GM23248 (cell line): ENCODE measurements at places on chromosomes 2 and 18.

DNA sequence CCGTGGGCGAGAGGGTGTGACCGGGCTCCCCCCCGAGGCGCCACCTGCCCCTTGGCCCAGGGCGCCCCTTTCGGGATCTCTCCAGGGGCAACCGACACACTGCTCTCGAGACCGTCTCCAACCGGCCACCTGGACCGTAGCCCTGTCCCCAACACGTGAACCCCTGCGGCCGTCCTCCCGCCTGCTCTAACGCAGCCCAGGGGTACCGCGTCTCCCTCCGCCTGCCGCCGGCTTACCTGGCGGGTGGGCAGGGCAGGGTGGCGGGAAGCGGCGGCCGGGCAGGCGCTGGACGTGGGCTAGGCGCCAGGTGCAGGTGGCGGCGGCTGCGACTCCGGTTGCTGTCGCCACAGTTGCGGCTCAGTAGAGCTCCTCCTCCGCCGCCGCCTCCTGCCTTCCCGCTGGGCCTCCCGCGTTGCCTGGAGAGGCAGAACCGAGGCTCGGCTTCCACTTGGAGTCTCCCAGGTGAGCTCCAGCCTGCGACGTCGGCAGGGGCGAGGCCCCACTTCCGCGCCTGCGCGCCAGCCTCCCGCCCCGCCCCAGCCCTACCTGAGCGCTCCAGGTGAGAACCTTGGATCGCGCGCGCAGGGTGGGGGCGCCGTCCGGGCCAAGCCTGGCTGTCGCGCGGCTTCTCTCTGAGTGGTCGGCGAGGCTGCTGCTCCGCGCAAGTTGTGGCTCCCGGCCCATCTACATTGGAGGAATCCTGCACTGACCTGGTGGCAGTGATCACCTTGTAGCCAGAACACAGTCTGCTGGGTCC is at the start of gene GALNT3:
Gene GALNT3 (minus strand): TSS at position 469 of the 757 bp plus-strand sequence. CDS start 23,547 bp downstream, outside the sequence.
- peak; percentile 40 for DNase-seq

- DNase-seq: peak; percentile 90
Measured at GRCh38 chr18:44594799-44595467, 85.8 kb upstream of the SETBP1 start.

GRCh38 chr2:7288484-7288883 is 371.3 kb downstream of the RNF144A start:
- no peak for DNase-seq

DNA sequence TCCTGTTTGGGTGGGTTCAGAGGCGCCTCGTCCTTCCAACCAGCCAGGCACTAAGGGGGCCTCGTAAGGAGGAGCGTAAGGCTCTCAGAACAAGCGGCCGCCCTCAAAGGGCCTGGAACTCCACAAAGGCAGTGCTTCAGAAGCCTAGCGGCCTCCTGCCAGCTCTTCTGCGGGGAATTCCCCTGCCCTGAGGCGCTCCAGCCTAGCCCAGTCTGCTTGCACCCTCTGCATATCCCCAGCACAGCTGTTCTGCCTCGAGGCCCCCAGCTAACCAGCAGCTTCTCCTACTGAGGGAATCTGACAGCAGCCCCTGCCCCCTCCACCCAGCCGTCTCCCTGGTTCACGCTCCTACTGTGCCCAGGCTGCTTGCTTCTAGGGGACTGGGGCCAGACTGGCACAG is 265.9 kb downstream of the TFCP2L1 start:
- no peak for DNase-seq

- DNase-seq: no peak
Measured at GRCh38 chr2:44731505-44731904, 210.0 kb upstream of the SIX3 start.

GRCh38 chr2:187825108-187825507 is 270.9 kb upstream of the TFPI start:
- no peak for DNase-seq

GRCh38 chr2:98149333-98149697 is 62.3 kb downstream of the VWA3B start:
- DNase-seq: peak; percentile 45

GRCh38 chr2:170930131-170930990 is 1.3 kb downstream of the GORASP2 start:
- peak; percentile 68 for DNase-seq

DNA sequence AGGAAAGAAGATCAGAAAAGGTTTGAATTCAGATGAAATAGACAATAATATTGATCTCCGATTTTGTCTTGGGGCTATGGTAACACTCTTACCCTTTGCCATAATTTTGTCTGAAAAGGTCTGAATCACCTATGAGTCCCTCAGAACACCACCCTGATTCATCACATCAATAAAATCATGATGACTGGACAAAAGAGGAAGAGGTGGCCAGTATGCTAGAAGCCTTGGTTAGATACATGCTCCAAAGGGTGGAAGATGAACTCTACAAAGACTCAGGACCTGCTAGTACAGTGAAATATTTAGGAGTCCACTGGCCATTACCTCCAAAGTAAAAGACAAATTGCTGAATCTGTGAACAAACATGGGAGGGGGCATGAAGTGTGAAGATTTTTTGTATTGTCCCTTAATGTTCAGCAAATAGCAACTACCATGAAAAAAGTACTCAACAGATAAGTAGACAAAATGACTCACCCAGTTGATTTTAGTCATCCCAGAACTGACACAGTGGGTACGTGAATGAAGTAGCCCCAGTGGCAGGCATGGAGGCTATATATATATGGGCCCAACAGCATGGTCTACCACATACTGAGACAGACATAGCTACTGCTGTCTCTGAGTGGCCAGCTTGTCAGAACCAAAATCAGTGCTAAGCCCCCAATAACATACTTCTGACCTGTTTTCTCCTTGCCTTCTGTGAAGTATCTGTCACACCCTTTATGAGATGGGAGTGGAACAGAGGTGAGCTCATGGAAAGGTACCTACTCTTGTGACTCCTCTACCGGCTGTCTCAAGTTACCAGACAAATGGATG is 36.5 kb upstream of the GLS start:
- DNase-seq: peak; percentile 84

- no peak for DNase-seq
Measured at GRCh38 chr2:135047300-135047699, at the start of gene MAP3K19. Gene MAP3K19 (minus strand): TSS chr2:135047447. CDS start chr2:135024647, 22,800 bp downstream.
